CD14-positive monocyte (primary cell): ENCODE measurements at places on chromosomes 2 and 18.

DNA sequence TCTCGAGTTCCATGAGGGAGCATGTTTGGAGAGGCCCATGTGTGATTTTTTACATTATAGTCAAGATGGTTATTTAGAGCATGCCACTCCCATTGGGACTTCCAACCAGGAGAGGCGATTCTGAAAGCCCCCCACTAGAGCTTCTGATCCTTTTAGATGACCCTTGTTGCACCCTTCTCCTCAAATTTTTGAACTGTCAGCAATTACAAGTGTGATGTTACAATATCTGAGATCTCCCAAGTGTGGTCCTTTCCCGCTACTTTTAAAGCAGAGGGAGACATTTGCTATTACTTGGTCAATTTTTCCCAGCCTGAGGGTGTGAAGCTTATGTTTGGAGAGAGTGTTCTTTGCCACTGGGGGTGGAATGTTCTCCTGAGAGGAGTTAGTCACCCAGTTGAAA is 16.7 kb upstream of the PTH2R start:
- DNase-seq: no peak

DNA sequence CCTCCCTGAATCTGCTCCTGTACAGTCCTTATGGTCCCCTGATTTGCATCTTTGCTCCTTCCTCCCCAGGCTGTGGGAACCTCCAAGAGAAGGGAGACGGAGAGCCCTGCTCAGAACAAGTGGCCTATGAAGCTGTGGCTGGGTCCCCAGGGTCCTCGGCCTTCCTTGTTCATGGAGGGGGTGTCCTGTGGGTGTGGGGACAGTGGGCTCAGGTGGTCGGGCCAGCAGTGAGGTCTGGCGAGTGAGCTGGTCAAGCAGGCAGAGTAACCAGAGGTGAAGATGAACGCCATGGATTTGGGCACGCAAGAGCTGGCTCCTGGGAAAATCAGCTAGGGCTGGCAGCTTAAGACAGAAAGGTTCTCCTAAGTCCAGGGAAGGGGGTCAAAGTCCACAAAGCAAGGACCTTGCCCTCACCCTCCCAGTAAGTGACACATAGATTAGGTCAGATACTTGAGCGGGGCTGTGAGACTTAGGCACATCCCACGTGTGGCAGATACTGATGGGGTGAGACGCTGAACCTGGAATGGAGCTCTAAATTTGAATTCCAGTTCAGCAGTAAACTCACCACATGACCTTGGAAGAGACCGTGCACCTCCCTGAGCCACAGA is 24.8 kb downstream of the GNLY start:
- DNase-seq: no peak

GRCh38 chr18:72742002-72742401 is 125.8 kb downstream of the NETO1 start:
- no peak for DNase-seq

DNA sequence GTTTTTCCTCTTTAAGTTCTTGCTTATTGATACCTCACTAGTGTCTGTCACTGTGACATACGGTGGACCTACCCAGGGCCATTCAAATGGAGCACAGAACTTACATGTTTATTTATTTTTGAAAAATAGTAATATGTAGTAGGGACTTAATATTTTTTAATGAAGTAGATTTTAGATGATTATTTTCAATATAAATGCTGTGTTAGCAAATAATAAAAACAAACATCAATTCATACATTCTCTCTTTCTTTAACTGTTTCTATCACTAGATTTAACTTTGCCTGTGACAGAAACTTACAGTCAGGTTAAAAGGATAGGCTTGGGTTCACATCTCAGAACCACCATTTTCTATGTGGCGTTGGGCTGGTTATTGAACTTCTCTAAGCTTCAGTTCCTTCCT is 184.4 kb upstream of the RASGRP3 start:
- no peak for DNase-seq

- DNase-seq: peak; percentile 50
These were observed 12.4 kb downstream of the IL1F10 start for GRCh38 chr2:113080134-113080533.

GRCh38 chr2:43209204-43209717 is 17.1 kb downstream of the ZFP36L2 start:
- DNase-seq: no peak

GRCh38 chr2:209942936-209943605 is 59.4 kb upstream of the RPE start:
- no peak for DNase-seq

- no peak for DNase-seq
These were observed 43.6 kb downstream of the NOL10 start for GRCh38 chr2:10646153-10646552.

GRCh38 chr18:48355276-48356115 is 53.7 kb downstream of the ZBTB7C start:
- no peak for DNase-seq

GRCh38 chr18:79632765-79633164 is 46.8 kb upstream of the CTDP1 start:
- no peak for DNase-seq

GRCh38 chr2:203510941-203511305 is 24.2 kb downstream of the RAPH1 start:
- DNase-seq: no peak

- peak; percentile 33 for DNase-seq
These were observed 67.7 kb downstream of the EPAS1 start for GRCh38 chr2:46364797-46365457.

DNA sequence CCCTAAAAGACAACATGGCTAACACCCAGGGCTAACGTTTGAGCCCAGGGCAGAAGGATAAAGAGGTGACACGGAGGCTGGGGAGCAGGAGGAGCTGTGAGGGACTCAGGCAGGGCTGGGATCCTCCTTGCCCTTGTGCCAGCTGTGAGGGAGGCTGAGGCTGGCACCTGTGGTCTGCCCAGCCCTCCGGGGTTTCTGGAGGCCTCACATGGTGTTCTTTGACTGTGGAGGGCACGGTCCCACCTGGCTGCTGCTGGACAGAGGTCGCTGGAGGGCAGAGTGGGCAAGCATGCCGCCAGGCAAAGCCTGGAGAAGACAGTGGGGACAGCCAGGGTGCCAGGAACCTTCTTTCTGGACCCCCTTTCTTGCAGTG is 26.8 kb upstream of the CNNM3 start:
- DNase-seq: no peak

GRCh38 chr2:42624047-42624446 is 55.6 kb downstream of the MTA3 start:
- DNase-seq: no peak

- DNase-seq: peak; percentile 45
These were observed 559 bp downstream of the MYL12A start for GRCh38 chr18:3248062-3248657.

- no peak for DNase-seq
These were observed 1185.2 kb upstream of the CELF4 start for GRCh38 chr18:38750751-38751150.

- DNase-seq: no peak
These were observed 228.9 kb downstream of the ZNF407 start for GRCh38 chr18:74826572-74826971.

- no peak for DNase-seq
These were observed 215.6 kb upstream of the TNP1 start for GRCh38 chr2:217075268-217076057.

GRCh38 chr2:99898336-99899048 is 243.9 kb downstream of the AFF3 start:
- peak; percentile 23 for DNase-seq

DNA sequence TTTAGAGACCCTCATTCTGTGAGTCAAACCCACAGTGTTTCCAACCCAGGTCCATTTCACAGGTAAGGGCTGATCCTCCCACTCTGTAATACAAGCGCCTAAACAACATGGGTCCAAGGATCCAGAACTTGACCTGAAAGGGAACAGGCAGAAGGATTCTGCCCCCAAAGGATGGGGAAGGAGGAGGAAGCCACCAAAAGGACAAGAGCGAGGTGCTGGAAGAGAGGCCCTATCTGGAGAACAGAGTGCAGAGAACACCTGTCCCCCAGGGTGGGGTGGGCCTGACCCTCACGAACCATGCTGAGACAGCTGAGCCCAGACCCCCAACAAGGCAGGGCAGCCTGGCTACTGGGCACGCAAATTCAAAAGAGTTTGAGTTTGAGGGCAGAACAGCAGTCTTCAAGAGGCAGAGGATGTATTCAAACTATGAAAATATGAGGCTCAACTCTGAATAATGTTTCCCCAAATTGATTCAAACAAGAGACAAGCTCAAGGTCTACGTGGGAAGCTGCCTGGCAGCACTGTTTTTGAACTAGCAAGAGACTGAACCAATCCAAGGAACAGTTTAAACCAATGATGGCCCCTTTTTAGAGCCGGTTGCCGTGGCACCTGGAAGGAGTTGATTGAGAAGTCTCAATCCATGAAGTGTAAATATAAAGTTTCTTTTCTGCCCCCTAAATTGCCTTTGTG is 212.7 kb downstream of the ALPK2 start:
- DNase-seq: no peak

DNA sequence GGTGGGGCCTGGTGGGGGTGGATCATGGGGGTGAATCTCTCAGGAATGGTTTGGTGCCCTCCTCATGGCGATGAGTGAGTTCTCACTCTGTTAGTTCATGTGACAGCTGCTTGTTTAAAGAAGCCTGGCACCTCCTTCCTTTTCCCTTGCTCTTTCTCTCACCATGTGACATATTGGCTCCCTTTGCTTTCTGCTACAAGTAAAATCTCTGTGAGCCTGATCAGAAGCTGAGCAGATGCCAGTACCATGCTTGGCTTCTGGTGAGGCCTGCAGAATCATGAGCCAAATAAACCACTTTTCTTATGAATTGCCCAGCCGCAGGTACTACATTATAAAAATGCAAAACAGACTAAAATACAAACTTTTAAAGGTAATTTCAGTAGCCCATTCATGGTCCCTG is 73.4 kb upstream of the TEX51 start:
- DNase-seq: no peak

DNA sequence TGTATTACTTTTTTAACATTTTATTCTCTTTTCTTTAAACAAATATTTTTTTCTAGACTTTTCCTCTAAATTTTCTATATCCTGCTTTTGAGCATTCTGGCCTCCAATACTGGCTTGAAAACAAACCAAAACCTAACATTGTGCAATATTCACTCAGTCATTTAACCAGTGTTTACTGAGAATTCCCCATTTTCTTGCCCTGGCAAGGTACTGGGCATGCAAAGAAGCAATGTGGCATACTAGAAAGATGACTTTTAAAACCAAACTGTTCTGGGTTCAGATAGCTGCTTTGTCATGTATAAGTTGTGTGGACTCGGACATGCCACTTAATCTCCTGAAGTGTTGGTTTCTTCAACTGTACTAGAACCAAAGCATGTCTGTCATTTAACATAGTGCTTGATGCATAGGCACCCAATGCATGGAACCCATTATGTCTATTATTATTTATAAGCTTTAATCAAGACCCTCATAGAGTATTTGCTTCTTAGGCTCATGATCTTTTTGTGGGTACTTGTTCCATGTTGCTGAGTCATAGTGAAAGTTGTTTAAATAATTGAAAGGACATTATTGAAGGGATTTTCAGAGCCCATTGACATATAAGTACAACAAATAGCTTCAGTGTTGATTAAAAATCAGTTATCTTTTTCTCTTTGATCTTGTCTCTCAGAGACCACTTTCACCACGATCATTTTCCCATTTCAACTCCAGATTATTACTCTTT is 185.4 kb upstream of the OSR1 start:
- no peak for DNase-seq

- DNase-seq: no peak
These were observed 4.1 kb upstream of the KLHL30 start for GRCh38 chr2:238134393-238134785.

- peak; percentile 4 for DNase-seq
These were observed 130.7 kb upstream of the RNF152 start for GRCh38 chr18:62023536-62023935.

DNA sequence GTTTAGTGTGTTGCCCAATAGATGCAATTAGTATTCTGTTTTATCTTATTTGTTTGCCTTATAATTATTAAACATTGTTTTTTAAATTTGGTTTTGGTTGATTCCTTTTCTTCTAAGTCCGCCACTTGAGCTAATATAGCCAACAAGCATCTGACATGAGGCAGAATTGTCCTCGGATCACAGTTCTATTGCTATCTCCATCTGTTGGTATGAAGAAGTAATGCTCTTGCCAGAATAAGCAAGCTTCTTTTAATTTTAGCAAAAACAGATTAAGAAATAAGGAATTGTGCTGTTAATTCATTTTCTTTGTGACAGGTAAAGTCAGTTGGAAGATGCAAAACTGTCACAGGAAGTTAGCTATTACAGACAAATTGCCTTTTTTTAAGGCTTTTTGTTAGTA is 54.3 kb downstream of the R3HDM1 start:
- no peak for DNase-seq

GRCh38 chr2:160783474-160783873 is 289.9 kb upstream of the RBMS1 start:
- no peak for DNase-seq

DNA sequence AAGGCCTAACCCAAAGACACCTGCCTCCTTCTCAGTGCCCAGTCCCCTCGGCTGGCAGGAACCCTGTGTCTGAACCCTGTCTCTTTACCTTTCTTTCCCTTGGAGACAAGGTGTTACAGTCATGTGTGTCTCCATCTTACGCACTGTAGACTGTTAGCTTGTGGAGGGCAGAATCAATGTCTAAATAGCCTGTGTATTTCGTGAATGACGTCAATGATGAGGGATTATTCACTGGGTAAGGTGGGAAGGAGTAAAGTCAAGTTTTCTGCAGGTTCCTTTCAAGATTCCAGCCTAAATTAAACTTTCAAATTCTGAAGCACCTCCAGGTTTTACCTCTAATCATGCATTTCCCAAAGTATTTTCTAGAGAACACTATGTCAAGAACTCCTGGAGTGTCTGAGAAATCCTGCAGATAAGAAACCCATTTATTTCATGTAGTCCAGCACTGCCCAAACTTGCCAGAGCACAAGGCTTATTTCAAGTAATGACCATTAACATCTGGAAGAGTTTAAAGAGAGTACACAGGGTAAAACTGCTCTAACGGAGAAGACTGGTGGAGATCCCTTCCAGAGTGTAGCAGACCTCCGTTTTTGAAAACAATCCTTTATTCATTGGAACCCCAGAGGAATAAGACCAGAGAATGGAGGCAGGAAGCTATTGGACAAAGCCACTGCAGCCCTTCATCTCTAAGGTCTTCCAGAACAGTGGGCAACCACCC is 72.8 kb downstream of the KCNF1 start:
- DNase-seq: no peak

GRCh38 chr2:134225841-134226240 is 28.0 kb upstream of the MGAT5 start:
- no peak for DNase-seq

GRCh38 chr2:109689182-109689930 is 75.2 kb downstream of the SOWAHC start:
- no peak for DNase-seq
